ENCODE measurements at places on chromosomes 7 and 10. TPM values are rescaled to one million over a fixed set of nuclear protein-coding genes. Genes with fewer than 3 reads are reported as not detected.

The EPHB4 gene
- total RNA-seq: 37.1 TPM

The CCSER2 gene
- 8.2 TPM for total RNA-seq

DNA sequence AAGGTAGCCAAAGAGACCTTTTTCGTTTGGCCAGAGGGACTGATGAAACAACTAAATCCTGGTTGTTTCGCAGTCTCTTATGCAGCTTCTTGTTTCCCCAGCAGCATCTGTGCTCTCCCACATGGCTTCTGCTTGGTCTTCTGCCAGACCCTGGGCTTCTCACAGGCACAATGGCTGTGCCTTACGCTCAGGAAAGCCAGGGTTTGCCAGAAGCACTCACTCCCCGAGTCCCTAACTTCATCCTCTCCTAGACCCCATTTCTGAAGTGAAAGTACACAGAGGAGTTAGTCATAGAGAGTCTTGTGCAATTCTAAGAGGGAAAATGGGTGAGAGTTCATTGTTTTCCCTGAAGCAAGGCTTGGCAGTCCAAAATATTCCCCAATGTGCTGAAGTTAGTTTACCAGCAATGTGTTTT, 121.7 kb downstream of the EVX1 start:
- DNase-seq: peak; percentile 82

DNA sequence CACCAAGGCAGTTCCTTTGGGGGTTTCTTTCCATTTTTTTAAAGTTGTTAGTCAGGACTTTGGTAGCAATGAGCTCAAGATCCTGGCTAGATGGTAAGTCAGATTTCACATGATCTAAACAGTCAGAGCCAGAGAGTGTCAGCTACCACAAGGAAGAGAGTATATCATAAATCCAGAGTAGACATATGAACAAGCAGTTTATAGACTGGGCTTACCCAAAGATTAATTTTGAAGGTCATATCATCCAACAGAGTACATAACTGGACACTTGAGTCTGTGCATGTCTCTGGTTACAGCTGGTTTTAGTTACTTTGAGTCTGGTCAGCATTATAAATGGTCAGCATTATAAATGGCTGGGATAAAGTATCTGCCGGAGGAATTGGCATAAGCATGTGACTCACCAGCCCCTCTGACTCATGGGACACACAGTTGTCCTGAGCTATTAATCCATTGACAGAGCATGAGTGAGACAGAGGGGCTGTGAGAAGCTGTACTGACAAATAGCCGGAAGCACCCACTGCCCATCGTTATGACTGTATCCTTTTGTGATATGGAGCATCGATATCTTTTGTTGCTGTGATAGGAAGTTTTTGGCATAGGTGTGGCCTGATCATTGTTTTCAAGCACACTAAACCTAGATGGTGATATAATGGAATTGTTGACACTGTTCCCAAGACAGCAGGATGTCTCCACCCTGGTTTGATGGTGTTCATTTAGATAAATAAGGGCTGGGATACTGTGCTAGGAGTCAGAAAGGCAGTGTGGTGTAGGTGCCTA, 19.3 kb downstream of the PPP1R3C start:
- peak; percentile 52 for DNase-seq

GRCh38 chr7:108200326-108200725, 70.2 kb upstream of the LAMB4 start:
- no peak for DNase-seq

GRCh38 chr7:73504920-73505319, 17.2 kb downstream of the BAZ1B start:
- DNase-seq: no peak

DNA sequence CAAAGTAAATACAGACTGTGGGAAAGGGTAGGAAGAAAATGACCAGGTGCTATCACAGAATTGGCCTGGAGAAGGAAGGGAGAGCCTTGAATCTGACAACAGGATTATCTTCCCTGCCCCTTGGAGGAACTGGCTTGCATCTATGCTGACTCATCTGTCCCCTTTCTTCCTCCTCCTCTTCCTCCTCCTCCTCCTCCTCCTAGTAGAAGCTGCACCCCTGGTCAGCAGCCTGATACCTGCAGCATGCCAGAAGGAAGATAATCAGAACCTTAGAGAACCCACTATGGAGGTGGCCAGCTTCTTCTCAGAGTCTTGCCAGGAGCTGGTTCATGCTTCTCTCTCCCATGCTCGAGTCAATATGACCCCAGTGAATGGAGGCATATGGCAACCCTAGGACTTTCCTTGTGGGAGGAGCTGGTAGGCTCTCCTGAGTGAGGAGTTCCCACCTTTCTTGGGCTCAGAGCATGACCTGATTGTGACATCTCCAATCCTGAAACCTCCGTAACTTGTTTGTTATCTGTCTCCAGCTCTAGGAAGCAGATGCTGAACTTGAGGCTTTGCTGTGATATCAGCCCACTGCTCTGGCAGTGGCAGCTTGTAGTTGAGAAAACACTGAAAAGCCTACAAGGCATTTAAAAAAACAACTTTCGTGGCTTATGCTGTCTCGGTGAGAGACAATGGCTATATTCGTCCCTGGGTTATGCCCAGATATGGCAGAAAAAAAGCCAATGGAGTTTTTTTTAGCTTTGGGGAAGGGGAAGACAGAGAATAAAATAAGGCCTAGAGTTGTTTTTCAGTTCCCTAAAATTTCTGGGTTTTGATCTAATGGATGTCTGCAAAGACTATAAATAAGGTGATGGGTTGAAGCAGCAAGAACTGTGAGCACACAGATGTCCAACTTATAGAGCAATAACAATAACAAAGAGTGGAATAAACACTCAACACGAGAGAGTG, 60.6 kb downstream of the CDHR3 start:
- DNase-seq: no peak

DNA sequence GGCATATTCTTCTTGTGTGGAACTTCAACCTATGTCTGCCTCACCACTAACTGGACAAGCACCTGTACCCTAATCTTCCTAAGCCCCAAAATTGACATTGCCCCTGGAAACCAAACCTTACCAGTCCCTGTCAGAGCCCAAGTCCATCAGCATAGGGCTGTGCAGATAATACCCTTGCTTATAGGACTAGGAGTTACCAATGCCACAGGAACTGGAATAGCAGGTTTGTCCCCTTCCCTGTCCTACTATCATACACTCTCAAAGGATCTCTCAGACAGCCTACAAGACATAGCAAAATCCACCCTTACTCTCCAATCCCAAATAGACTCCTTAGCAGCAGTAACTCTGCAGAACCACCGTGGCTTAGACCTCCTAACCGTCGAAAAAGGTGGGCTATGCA, 19.8 kb downstream of the ZNF107 start:
- no peak for DNase-seq

GRCh38 chr7:134991469-134992339, 5.4 kb downstream of the AGBL3 start:
- no peak for DNase-seq

DNA sequence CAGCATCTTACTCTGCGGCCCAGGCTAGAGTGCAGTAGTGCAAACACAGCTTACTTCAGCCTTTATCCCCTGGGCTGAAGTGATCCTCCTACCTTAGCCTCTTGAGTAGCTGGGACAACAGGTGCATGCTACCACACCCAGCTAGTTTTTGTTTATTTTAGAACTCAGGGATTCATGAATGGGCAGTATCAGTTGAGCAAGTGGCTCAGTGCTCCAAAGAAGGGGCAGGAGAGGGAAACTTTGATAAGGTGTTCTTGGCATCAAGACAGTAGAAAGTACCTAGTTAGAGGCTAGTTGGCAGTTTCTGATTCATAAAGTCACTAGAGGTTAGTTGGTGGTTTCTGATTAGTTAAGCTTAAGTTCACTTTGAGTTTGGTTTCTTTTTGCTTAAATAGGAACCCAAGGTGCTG, 18.4 kb downstream of the TRIM24 start:
- no peak for DNase-seq

DNA sequence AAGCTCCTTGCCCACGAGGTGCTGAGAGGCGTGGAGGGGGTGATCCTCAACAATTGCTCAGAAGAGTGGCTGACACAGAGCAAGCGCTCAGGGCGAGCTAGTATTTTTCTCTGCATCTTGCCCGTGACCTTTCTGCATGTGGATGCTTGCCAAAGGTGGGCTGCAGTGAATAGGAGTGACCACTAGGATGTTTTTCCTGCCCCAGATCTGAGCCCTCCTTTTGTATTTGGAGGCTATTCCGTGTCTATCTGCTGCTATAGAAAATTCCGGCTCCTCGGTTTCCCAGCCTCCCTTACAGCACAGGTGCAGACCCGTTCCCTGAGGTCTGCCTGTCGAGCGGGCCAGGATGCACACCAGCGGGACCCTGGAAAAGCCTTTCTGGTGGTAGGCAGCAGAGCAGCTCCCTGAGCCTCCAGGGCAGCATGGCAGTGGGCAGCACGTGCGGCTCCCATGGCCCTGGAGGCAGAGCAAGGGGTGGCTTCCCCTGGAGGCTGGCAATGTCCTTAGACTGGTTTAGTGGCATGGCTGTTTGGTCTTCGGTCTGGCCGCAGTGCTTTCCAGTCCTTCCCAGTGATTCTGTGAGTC, 145.1 kb upstream of the PCBD1 start:
- no peak for DNase-seq

- DNase-seq: peak; percentile 83
These were observed 3.6 kb upstream of the HTR5A start for GRCh38 chr7:155066417-155066950.

GRCh38 chr10:49567810-49568209, 28.9 kb upstream of the ERCC6 start:
- DNase-seq: no peak

DNA sequence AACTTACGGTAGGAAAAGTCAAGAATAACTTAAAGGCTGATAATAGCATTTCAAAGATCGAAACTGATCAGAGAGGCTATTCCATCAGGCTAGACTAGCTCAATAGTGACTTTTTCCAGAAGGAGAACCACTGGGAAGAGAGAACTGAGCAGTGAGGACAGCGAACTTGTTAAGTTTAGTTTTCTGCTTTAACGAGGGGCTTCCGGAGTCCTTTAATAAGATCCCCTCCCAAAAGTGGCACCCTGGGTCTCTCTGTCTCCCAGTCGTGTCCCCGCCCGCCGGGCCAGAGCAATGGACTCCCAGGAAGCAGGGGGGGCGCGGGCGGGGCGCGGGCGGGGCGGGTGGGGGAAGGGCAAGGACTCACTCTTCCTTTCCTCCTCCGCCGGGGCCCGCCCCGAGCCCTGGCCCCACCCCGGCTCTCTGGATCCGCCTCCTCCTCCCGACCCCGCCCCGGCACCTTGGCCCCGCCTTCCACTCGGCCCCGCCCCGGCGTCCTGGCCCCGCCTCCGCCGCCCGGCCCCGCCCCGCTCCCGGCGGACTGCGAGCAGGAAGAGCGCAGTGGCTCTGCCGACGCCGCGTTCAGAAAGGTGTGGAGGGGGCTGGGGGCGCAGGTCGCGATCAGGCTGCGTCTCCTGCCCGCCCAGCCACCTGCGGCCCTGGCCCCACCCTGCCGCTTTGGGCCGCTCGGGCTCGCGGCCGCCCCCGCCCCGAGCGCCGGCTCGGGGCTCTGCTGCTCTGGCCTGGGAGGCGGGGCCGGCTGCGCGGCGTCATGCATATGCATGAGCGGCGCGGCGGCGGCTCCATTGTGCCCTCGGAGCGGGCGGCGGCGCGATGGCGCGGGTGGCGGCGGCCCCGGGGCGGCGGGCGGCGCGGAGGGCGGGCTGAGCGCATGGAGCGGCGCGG, at the start of gene ZMIZ2:
TSS of gene ZMIZ2 (plus strand) at position 803 of the 903 bp plus-strand sequence. CDS start 7,403 bp downstream, outside the sequence.
- DNase-seq: peak; percentile 89

DNA sequence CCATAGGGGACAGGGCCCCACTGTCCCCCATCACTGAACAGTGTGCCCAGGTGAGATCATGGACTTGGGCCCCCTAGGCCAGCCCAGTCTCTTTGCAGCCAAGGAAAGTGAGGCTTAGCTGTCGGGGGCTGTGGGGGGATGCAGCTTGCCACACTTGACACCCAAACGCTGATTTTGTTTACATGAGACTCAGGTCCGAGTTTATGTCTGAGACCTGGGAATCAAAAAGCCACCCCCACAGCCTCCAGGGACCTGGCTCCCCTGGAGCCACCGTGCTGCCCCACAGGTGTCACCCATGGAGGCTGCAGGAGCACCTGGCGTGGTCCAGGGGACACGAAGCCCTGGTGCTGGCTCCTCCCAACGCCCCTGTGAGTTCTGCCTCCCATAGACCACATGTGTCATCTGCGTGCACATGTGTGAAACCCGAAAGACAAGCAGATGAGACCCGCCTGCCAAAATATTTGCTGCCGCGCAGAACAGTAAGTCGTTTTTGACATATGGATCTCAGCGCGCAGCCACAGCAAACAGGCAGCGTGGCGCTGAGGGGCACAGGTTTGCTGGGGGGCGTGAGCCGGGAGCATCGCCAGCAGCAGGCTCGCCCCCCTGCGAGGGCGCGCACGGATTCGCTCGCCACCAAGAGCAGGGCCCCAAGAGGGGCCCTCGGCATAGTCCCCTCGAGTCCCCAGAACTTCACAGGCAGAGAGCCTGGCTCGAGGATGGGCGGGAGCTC, 112.3 kb downstream of the LHPP start:
- no peak for DNase-seq

- DNase-seq: peak; percentile 25
These were observed 4.1 kb upstream of the OIT3 start for GRCh38 chr10:72889391-72889831.

DNA sequence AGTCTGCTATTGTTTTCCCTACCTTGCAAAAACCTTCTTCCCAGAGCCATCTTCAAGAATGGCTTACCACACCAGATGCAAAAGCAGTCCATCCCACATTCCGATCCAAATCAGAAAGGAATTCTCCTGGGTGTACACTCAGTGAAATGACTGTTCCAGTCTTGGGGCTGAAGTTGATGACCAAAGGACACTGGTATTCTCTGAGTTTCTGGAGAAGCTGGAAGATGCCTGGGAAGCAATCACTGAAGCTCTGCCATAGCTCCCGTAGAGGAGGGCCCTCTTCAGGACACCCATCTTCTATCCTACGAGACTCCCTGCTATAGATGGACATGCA, 155.7 kb downstream of the LCOR start:
- no peak for DNase-seq
